ENCODE measurements at places on chromosomes 13 and 19.

DNA sequence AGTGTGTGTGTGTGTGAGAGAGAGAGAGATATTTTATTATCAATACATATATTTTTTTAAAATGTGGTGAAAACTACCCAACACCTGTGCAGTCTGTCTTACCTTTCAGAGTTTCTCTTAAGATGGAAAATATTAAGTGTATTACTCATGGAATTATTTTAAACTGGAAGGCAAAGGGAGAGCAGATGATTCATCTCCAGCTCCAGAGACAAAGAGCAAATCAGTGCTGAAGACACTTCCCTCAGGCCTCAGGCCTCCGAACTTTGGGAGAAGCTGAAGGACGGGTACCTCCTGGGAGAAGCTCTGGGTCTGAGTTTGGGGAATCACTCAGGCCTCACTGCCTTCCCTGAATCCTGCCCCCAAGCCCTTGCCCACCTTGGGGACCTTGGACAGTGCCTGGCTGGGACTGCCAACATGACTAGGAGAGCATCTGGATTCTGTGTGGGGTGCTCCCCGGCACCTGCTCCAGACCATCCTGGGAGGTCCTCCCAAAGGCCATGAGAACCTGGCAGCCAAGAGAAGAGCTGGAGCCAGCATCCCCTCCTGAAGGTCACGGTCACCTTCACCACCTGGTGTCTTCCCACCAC, 170.4 kb upstream of the UBL3 start:
- peak; percentile 58 for DNase-seq

- DNase-seq = no peak
Observed at GRCh38 chr13:34681405-34681955, 260.6 kb upstream of the NBEA start.

DNA sequence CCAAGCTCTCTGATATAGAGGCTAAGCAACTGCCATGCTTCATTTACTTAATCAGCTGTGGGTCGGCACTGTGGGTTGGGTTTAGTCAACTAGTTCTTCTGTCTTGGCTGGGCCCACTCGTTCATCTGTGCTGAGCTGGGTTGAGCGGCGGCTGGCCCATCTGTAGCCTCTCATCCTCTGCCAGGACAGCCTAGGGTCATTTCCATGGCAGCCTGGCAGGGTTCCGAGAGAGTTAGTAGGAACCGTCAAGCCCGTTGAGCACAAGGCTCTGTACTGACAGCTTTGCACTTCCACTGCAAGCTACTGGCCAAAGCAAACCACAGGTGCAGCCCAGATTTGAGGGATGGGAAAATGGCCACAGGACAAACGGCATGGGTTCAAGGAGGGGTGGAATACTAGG, 6.6 kb upstream of the ZNF835 start:
- no peak for DNase-seq

GRCh38 chr19:47819858-47820257, 1.9 kb upstream of the CRX start:
- DNase-seq = no peak

- peak; percentile 59 for DNase-seq
Observed at GRCh38 chr13:82330499-82330898, 1551.8 kb downstream of the SLITRK1 start.

DNA sequence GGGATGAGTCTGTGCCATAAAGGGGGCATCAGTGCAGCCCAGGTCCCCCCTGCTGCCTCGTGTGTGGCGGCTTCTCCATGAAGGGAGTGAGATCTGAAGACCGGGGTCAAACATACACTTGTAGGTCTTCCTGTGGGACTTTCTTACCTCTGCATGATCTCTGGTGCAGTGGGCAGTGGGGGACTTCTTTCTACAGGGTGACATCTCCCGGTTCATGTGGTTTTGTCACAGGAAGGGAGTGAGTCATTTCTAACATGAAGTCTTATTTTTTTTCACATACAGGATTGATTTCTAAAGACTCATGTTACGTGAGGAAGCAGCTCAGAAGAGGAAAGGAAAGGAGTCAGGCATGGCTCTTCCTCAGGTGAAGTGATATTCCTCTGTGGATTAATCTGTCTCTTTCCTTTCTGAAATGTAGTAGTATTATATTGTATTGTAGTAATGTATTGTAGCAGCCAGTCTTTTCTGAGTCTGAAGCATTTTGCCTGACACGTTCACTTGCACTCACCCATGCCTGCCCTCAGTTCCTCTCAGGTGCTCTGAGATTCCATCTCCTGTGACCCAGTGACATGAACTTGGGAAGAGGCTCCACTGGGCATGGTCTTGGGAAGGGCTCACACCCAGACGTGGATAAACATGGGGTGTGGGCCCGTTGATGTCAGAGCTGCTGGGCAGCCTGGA, 15.7 kb downstream of the ZNF808 start:
- peak; percentile 11 for DNase-seq

- DNase-seq = no peak
Observed at GRCh38 chr13:70720386-70720785, 612.1 kb upstream of the KLHL1 start.

DNA sequence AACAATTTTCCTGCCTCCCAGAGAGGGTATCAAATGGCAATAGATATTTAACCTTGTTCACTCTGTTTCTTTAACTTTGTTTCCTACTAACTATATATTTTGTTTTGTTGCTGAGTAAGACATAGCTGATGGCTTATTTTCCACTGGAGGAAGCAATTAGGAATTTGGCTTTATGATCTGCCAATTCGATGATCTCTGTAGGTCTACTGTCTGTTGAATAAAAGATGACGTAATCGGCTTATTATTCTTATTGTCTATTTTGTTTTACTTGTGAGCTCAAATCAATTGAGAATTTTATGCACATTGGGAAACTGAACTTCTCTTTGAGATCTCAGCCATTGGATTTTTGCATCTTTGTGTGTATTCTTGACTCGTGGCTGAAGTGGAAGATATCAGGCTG, 862.6 kb downstream of the EFNB2 start:
- DNase-seq = no peak

GRCh38 chr13:50543782-50544181, 299.7 kb downstream of the DLEU7 start:
- DNase-seq = peak; percentile 48

- DNase-seq = peak; percentile 80
Observed at GRCh38 chr19:1239796-1240737, 1.5 kb upstream of the ATP5F1D start.

GRCh38 chr19:21358768-21359451, at the start of gene ZNF738:
ZNF738 (plus strand) TSS chr19:21359000; CDS start chr19:21359141, 141 bp downstream.
- DNase-seq = peak; percentile 82

GRCh38 chr13:40966298-40966697, 52.8 kb downstream of the ELF1 start:
- DNase-seq = no peak

GRCh38 chr13:21826214-21827015, 155.5 kb downstream of the FGF9 start:
- no peak for DNase-seq

DNA sequence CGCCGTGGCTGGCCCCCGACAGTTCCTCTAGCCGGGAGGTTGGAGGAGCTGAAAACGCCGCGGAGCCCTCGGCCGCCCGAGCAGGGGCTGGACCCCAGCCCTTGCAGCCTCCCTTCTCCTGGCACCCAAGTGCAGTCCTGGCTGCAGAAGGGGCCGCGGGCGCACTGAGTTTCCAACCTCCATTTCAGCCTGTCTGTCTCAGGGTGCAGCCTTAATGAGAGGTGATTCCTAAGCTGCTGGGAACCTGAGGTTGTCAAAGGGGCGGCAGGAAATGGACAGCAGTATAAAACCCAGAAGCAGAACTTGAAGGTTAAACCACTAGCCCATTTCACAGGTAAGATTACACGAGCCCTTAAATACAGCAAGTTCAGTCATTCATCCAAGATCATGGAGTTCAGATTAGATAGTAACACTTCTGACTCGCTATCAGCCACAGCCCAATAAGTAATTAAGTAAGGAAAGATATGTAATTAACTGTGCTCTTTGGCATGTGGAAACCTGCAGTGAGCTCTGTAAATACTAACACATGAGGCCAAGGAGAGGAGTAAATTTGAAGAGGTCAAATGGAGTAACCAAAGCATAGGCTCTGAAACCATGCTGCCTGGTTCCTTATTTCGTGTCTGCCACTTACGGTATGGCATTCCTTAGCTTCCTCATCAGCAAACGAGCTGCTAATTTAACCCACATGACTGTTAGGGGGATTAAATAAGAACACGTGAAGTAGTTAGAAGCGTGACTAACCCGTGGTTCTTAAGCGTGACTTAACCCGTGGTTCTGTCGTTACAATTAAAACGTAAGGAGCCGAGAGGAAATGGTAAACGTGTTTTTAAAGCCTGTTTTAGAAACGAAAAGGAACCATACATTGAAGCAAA, 686 bp downstream of the SETDB2 start:
- DNase-seq = peak; percentile 38

DNA sequence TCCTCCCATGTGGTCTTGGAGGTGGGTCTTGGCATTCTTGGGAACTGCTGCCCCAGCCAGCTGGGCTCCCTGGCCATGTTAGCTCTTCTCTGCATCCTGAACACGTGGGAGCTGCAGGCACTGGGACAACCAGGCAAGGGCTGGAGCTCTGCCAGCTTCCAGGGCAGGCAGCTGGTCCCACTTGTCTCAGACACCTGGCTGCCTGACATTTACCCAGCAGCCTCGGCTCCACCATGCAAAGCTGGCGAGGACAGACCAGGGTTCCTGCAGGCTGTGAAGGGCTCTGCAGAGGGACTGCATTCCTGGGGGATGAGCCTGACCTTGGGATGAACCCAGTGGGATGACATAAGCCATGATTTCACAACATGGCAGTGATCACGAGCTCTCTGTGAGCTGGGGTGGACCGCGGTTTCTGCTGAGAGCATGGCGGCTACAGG, 99.0 kb upstream of the TSHZ3 start:
- no peak for DNase-seq

GRCh38 chr13:111880185-111880584, 186.8 kb upstream of the SOX1 start:
- no peak for DNase-seq

DNA sequence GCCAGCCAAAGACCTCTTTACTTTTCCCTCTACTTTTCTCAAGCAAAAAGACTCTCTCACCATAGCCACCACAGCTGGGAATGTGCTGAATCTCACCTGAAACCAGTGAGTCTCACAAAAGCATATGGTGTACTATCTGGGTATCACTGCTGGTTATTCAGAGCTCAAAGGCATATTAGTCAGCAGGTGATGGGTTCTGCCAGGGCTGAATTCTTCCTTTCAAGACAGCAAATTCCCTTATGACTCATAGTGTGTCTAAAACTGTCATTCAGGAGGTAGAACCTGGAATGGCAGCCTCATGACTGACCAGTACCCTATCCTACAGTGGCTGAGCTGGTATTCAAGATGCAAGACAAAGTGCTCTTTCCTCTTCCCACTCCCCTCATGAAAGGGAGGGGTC, 2859.1 kb downstream of the PCDH9 start:
- DNase-seq = peak; percentile 84

- no peak for DNase-seq
Observed at GRCh38 chr13:114185182-114185971, 6.3 kb downstream of the CFAP97D2 start.

DNA sequence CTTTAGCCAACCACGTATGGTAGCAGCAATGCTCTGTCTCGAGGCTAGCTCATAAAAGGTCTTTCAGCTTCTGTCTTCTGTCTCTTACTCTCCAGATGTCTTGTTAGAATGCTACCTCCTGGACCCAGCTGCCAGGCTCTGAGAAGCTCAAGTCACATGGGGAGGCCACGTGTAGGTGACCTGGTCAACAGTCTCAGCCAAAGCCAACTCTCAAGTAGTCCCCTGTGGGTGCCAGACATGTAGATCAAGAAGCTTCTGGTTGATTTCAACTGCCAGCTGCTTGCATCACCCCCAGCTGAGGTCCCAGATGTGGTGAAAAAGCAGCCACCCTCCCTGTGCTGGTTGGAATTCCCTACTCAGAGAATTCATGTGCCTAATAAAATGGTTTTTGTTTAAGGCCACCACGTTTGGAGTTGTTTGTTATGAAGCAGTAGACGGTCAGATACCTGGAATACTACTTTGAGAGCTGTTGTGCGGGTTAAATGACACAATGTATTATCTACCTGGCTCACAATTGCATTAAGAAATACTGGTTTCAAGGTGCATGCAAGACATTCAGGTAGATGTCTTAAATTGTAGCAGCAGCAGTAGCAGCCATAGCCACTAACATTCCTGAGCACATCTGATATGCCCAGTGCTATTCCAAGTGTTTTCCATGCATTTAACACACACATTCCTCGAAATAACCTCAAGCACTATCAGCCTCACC, 131.0 kb upstream of the RFC3 start:
- DNase-seq = no peak

DNA sequence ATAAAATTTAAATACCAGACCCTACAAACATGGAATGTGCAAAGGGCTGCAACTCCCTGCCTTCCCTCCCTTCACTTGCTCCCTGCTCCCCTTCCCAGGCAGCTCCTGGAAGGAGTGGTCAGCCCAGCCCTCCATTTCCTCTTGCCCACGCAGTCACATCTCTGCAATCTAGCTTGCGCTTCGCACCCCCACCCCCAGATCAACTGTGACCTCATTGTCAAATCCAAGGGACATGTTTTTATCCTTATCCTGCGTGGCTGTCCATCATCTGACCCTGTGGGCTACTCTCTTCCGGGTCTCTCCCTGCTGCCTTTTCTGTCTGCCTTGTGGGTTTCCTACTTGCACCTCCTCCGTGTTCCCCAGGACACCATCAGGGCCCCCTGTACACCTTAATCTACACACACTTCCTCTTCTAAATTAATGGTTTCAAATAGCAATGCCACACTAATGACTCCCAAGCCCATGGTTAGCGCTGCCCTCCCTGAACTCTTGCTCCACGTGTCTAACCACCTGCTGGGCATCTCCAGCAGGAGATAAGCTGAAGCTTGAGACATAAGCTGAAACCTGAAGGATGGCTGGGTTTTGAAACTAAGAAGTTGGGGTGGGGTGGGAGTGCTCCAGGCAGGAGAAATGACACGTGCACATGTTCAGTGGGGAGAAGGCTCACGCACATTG, 118.3 kb downstream of the USP12 start:
- no peak for DNase-seq

- no peak for DNase-seq
Observed at GRCh38 chr13:112905086-112905485, 63.9 kb upstream of the MCF2L start.

GRCh38 chr13:40181203-40181845, 485.1 kb downstream of the FOXO1 start:
- DNase-seq = peak; percentile 44

DNA sequence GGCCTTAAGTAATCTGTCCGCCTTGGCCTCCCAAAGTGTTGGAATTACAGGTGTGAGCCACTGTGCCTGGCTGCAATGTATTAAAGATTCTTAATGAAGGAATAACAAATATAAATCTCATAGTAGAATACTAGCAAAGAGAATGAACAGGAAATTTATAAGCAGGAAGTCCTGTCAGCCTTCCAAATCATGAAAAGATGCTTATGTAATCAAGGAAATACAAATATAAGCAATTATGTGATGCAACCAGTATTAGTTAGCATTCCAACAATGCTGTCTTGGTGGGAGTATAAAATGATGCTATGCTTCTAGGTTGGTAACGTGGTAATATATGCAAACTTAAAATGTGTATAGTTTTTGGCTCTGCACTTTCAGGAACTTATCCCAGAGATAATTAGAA, 133.8 kb downstream of the PDS5B start:
- no peak for DNase-seq

- DNase-seq = no peak
Observed at GRCh38 chr19:19280561-19280960, 7.5 kb upstream of the TM6SF2 start.

DNA sequence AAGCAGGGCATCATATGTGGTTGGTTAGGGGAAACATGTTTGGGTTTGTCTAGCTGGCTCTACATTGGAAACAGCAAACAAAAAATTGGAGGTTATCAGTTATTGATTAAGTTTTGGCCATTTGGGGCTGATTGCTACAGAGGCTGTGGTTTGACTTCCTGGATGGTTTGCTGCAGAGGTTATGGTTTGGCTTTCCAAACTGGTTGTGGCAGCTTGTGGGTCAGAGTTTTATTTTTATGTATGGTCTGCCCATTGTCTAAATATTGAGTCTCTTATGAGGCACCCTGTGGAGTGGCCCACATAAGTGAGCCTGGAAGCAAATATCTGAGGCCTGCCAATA, 261.6 kb downstream of the GPC5 start:
- no peak for DNase-seq
